ENCODE measurements at places on chromosomes 4 and X. TPM values are rescaled to one million over a fixed set of nuclear protein-coding genes. Genes with fewer than 3 reads are reported as not detected.

Gene SPANXN3
- not detected for polyA plus RNA-seq

Gene EXOC1
- 47.8 TPM for polyA plus RNA-seq

Gene CFI
- polyA plus RNA-seq: 83.2 TPM

Gene HAUS3
- polyA plus RNA-seq: 23.1 TPM

DNA sequence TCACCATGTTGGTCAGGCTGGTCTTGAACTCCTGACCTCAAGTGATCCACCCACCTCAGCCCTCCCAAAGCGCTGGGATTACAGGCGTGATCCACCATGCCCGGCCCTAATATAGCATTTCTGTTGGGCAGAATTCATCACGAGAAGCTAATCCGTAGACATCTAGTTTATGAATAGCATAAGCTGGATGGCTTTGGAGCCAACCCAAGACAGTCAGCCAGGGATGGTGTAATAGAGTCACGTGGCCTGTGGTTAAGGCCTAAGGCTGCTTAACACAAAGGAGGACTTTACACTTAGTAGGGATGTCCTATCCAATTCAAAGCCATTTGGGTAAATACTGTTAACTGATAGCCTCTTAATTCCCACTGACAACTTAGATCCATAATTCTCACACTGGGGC is 173.6 kb downstream of the RAP1GDS1 start:
- DNase-seq: no peak

GRCh38 chr4:129899849-129900248 is 803.9 kb downstream of the C4orf33 start:
- no peak for DNase-seq

GRCh38 chr4:89949782-89950387 is 55.2 kb downstream of the MMRN1 start:
- no peak for DNase-seq

DNA sequence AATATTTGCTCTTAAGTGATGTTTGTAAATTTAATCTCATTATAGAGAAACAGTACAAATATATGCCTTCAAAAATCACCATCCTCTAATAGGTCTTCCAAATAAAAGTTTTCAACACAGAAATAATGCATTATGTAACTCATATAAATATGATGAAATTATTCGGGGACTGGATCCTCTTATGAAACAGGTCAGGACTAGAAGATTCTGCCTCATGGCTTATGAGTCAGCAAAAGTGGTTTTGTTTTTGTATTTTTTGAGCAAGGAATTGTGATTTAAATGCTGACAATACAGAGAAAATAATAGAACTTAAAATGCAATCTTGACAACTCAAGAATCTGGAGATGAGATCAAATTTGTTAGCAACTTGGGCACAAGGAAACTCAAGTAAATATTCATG is 179.7 kb upstream of the NDP start:
- no peak for DNase-seq

DNA sequence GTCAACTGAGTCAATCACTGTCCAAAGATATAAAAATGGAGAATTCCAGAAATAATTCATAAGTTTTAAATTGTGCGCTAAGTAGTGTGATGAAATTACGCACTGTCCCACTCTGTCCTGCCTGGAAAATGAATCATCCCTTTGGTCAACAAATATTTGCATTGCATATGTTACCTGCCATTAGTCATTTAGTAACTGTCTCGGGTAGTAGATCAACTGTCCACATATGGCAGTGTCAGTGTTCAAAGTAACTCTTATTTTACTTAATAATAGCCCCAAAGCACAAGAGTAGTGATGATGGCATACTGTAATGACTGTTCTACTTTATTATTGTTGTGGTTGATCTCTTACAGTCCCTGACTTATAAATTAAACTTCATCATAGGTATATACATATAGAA is 3.4 kb downstream of the YTHDC1 start:
- DNase-seq: no peak

All from right renal pelvis (tissue), 4 donors.